B cell (primary cell): ENCODE measurements at places on chromosomes 13 and 19.

GRCh38 chr19:47063874-47064273, 15.4 kb upstream of the TMEM160 start:
- no peak for DNase-seq

DNA sequence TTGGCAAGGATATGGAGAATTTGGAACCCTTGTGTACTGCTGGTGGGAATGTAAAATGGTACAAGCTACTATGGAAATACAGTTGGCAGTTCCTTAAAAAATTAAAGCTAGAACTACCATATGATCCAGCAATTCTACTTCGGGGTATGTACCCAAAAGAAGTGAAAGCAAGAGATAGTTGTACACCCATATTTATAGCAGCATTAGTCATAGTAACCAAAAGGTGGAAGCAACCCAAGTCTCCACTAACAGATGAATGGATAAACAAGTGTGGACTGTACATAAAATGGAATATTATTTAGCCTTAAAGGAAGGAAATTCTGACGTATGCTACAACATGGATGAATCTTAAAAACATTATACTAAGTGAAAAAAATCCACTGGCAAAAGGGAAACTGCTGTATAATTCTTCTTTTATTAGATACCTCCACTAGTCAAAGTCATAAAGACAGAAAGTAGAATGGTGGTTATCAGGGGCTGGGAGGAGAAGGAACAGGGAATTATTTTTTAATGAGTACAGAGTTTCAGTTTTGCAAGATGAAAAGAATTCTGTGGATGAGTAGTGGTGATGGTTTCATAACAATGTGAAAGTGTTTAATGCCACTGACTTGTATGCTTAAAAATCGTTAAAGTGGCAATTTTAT, 141.6 kb downstream of the RXFP2 start:
- no peak for DNase-seq

- no peak for DNase-seq
Measured at GRCh38 chr13:112061367-112062061, 5.4 kb upstream of the SOX1 start.

- DNase-seq: no peak
Measured at GRCh38 chr13:44407891-44408290, 34.3 kb downstream of the SERP2 start.

DNA sequence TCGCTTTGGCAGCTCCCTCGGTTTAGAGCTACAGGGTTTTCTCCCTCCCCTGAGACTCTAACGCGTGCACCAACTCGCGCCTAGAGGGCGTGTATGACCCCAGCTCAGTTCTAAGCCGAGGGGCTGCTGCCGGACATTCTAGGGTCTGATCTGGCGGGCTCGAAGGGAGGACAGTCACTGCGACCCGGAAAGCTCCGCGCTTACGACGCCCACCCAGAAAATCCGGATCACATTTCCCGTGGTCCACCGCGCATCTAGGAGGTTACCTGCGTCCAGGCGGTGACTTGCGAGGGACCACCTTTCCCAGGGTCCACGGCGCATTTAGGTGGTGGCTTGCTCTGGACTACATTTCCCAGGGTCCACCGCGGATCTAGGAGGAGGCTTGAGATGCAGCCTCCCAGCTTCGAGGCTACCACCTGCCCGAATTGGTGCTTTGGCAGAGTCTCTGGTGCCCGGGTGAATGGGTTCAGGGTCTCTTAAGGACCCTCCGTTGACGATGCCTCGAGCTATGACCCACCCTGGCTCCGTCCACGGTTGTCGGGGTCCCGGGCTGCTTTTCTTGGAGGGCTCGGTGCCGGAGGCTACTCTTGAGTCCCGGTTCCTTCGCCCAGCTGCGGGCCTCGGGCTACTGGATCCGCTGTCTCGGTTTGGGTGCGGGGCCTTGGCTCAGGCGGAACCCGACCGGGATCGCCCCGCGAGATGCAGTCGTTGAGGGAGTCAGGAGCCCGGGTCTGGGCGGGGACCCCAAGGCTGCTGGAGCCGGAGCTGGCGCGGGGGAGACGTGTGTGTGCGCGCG, 30.5 kb downstream of the ZNF146 start:
- DNase-seq: no peak

DNA sequence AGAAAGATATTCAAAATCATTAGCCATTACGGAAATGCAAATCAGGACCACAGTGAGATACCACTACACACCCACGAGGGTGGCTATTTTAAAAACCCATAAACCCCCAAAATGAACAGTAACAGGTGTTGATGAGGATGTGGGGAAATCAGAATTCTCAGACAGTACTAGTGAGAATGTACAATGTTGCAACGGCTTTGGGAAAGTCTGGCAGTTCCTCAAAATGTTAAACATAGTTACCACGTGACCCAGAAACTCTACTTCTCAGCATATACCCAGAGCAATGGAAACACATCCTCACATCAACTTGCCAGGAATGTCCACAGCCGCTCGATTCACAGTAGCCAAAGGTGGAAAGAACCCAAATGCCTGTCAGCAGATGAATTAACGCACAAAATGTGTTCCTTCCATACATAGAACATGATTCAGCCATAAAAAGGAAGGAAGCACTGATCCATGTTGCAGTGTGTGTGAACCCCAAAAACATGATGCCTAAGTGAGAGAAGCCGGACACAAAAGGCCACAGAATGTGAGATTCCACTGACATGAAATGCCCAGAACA, 7.0 kb downstream of the PLVAP start:
- peak; percentile 86 for DNase-seq

- no peak for DNase-seq
Measured at GRCh38 chr13:47546391-47547225, 454.5 kb downstream of the SUCLA2 start.
